Upper lobe of right lung (tissue), 1 donor: ENCODE measurements at places on chromosomes 1 and 21.
A peak's percentile ranks its signal among the peaks of the same experiment; 100 is the strongest.

- DNase-seq = no peak
Measured at GRCh38 chr1:1783320-1783719, 5.0 kb upstream of the NADK start.

DNA sequence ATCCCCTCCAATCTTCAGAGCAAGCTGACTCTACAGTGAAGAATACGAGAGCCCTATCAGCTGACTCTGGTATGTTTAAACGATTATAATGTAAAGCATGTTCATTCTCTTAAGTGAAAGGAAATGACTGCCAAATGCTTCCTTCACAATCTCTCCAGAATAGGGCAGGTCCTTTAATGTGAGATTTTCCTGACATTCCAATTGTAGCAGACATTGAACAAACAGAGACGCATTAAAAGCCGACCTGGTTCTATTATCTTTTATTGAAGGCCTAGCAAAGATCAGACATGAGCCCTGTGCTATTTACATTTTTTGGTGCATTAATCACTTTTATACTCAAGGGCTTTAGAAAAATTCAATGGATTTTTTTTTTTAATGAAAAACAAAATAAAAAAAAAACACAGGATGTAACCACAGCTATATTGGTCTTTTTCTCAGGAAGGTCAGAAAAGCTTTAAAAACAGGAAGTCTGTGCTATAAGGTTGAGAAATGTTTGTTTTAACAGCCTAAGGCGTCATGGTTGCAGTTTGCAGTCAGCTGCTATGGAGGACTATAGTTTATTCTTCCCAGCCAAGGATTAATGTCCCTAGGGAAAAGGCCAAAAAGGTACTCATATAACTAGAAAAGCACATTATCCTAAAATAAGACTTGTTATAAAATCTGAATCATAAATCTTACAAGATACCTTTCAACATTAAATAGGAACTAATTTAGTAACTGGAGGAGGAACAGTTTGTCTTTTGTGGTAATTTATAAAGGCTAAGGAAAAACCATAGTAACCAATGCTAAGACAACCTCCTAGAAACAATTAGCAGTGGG, 104.8 kb downstream of the RERE start:
- no peak for DNase-seq

DNA sequence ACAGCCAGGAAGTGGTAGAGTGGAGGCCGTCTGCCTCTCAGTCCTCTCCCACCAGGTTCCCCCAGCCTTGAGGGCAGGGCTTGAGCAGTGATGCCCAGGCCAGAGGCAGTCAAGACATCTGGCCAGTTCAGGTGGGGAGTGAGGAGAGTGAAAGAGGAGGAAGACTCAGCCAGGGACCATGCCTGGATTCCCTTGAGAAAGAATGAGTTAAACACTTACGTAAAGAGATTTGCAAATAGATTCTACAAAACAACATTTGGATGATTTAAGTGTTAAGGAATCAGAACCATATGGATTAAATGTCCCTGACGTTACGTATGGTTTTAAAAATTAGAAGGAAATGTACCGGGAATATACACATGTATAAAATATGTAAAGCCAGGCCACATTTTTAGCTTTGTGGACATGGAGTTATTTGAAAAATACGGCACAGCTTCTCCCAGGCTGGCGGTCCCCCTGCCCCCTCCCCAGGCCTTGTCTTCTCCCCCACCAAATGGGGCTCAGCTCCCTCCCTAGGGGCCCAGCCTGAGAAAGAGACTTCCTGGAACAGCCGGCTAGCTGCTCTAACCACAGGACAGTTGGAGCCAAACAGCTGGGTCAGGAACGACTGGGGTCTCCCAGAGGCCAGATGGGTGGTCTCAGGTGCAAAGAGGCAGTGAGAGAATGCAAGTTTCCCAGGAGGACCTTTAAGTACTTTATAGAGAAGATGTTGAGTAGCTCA, 188.3 kb upstream of the EDN2 start:
- DNase-seq = peak; percentile 19

DNA sequence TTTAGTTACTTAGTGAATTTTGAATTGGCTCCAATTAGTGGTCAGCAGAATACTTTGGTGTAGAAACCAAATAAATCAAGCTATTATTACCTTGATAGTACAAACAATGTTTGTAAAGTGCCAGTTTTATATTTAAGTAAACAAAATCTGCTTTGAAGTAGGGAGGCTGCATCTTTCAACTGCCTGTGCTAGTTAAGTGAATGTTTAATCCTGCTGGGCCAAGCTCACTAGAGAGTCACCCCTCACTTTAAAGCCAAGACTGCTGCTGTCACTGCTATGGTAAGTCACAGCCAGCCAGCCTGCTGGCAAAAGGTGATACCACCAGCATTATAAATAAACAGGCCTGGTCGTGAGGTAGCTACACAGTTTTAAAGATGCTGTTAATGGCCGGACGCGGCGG, 10.3 kb upstream of the CFAP126 start:
- DNase-seq = no peak

DNA sequence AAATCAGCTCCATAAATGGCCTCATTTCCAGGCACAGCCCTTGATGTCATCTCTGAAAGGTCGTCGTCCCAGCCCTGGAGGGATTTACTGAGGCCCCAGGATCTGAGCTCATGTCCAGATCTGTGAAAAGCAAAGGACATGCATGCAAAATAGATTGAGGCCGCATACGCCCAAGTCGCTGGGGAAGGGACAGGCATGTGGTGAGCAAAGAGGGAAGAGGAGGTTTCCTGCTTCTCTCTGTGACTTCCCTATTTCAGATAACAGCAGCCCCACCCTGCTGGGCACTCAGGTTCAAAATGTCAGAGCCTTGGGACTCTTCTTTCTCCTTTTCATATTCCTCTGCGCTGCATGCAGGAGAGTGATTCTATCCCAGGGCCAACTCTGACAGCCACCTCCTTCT, 197.2 kb downstream of the ADSS2 start:
- no peak for DNase-seq

GRCh38 chr1:97654876-97655585, 265.8 kb downstream of the DPYD start:
- DNase-seq = no peak

- DNase-seq = no peak
Measured at GRCh38 chr1:156930483-156930882, 10.1 kb downstream of the LRRC71 start.

DNA sequence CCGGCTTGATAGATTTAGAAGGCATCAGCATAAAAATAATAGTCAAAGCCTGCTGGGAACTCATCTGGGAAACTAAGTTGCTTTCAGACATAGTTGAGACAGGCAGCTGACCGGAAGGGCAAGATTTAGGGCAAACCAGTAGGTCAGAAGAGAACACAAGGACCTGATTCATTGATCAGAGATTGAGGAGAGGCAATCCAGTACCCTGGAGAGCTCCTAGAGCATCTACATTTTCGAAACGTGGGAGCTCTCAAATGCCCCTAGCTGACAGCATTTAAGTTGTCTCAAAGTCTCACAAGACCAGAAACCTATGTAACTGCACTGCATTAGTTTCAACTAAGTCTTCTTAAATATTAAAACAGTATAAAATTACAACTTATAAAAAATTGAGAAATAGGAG, 22.9 kb upstream of the MTF2 start:
- no peak for DNase-seq

- DNase-seq = no peak
Measured at GRCh38 chr1:238226810-238227209, 336.1 kb upstream of the ZP4 start.

DNA sequence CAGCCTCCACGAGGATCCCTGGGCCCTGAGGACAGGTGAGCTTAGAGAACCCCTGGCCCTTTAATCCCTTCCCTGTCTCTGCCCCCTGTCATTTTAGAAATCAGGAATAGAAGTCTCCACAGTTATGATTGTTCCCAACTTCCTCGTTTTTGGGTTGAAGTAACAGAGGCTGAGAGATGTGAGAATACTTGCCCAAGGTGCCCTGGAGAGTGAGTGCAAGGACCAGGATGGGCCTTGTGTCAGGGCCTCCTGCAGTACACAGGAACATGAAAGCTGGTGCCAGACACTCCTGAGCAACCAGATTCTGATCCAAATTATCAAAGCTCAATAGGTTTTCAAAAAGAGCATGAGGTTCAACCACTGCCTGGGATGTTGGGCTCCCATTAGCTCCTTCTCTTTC, 10.1 kb downstream of the HLX start:
- DNase-seq = no peak

DNA sequence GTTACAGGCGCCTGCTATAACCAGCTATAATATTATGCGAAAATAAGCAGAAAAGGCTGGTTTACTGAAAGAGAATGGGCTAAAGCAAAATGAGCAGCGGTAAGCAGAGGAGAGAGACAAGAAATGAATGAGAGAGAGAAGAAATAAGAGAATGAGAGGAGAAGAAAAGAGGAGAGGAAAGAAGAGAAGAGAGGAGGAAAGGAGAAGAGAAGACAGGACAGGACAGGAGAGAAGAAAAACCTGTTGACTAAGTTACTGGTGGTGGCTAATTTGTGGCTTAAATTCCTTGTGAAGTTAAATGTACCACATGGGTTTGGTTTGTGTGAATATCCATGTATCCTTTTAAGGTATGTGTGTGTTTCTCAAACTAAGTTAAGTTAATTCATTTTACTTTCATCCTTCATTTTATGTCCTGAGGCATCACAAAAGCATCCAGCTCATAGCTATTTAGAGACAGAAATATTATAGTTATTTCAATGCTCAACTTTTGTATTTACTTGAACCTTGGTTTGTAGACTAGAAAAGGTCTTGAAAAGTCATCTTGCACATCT, 3.1 kb upstream of the DDR2 start:
- no peak for DNase-seq

- no peak for DNase-seq
Measured at GRCh38 chr21:42093991-42094421, 22.9 kb downstream of the UMODL1 start.

GRCh38 chr21:42676808-42677207, 23.4 kb downstream of the PDE9A start:
- no peak for DNase-seq

DNA sequence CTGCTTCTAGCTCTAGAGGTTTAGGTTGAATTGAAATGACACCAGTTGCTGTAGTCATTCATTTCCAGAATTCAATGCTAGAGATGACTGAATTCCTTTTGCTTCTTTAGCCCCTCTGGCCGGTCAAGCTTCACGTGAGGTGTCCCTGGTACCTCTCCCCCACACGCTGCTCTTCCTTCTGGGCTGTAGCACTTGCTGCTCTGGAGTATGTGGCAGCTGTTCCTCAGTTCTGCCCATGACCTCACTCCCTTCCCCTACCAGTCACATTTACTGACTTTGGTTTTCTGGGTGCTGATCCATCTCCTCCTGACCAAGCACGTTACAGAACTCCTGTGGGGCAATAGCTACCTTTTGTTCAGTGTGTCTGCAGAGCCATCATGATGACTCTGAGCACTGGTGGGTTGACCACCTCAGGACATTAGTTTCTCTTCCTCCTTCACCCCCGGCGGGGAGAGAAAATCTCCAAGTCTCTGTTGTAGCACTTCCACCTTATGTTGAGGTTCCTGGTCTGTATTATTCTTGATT, 128.1 kb downstream of the HHAT start:
- DNase-seq = no peak

DNA sequence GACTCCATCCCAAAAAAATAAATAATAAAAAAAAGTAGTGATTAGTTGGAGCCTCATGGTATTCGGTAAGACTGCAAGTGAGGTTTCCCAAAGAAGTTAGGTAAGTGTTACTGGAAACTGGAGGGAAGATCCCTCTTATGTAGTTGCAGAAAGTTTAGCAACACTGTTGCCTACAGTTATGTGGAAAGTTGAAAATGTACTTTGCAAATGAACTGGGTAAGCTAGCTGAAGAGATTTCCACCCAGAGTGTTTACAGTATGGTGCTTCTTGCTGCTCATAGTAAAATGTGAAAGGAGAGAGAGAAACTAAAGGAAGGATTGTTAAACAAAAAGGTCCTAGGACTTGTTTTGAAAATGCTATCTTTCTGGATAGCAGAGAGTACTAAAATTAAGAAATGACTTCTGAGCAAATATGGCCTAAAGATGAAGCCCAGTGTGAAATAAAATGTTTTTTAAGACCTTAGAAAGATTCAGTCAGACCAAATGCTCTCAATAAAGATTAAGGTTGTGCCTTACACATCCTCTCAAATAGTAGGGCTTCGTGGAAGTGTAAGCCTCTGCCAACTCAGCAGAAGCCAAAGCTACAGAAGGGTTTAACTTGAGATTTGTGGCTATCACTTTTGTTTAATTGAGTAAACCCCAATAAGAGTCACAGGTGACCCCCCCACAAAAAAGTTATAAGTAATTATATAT, 31.5 kb downstream of the RPS6KC1 start:
- no peak for DNase-seq

DNA sequence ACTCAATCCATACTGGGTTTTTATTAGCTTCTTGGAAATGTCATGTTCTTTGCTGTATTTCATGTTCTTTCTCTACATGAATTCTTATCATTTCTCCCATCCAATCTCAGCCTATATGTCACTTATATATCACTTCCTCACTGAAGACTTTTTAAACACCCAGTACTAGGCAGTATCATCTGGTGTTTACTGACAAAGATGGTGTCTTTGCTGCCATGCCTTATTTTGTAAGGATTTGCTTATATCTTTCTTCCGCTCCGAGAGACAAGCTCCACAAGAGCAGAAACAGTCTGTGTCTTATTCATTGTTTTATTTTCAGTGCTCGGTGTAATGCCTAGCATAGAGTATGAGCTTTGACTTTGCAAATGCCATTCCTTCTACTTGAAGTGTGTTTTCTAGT, 30.2 kb downstream of the F13B start:
- no peak for DNase-seq

DNA sequence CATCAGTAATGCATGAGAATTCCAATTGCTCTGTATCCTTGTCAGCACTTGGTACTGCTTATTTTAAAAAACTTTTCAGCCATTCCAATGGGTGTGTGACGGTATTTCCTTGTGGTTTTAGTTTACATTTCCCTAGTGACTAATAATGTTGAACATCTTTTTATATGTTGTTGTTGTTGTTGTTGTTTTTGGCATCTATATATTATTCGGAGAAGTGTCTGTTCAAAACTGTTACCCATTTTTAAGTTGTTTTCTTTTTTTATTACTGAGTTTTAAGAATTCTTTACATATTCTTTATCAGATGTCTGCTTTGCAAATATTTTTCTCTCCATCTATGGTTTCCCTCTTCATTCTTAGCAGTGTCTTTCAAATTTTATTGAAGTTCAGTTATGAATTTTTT, 231.1 kb upstream of the POU3F1 start:
- no peak for DNase-seq

GRCh38 chr1:210801501-210801900, 332.4 kb downstream of the KCNH1 start:
- no peak for DNase-seq

DNA sequence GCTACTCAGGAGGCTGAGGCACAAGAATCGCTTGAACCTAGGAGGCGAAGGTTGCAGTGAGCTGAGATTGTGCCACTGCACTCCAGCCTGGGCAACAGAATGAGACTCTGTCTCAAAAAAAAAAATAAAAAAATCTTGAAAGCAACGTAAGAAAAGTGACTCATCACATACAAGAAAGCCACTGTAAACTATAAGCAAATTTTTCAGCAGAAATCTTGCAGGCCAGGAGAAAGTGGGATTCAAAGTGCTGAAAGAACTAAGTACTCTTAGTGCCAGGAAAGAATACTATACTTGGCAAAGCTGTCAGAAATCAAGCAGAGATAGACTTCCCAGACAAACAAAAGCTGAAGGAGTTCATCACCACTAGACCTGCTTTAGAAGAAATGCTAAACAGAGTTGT, 4.4 kb upstream of the HMGN1 start:
- no peak for DNase-seq
